ENCODE measurements at places on chromosomes 12 and 14.

DNA sequence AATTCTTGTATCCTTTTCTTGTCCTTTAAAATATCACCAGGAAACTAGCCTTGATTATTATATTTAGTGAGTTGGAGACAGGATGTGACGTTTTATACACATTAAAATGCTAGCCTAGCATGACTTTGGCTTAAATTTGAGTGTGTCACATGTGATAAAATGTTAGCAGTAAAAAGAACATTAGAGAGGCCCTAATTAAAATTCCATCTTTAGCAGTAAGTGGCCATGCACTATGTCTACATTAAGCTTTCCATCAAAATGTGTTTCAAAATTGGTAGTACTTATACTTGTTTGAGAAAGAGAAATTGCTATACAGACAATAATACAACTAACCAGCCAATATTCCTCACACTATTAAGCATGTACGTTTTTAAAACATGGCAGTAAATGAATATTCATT, 29.9 kb upstream of the MGAT4C start:
- no peak for DNase-seq

DNA sequence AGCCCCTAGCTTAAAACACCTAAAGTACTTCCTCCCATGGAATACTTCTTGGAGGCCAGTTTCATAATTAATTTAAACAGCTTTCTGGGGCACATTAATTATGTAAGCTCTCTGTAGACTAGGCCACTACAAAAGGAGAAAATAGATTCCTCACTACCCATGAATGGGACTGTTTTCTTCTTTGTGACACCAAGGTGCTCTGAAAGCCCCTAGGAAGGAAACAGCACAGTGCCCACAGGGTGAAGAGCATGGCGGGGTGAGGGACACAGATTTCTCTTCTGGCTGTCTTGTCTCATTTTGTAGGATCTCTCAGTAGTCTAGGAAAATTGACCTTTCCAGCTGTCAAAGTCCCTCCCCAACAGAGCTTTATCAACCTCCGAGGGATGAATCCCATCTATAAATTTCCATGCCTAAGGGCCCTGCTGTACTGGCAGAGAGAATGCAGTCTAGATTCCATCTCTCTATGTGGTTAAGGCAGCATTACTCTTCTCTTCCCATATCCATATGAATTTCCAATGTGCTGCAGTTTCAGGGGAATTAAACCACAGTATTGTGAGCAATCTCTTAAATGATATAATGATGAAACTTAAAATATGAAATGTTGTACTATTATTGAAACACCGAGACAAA, 183.6 kb upstream of the GRIP1 start:
- DNase-seq, result no peak

DNA sequence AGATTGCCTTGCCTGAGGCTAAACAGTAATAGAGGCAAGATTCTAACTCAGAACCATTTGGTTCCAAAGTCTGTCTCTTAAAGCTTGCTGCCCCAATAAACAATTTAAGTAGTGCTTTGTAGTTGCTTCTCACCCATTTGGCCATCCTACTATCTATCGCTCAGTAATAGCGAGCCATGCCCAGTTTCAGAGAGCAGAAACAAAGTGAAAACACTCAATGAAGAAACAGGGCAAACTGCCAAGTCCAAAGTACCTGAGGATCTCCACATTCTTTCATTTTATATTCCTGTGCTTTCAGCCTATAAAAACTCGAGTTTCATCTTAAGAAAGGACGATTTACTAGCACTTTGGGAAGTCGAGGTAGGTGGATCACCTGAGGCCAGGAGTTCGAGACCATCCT, 103.3 kb upstream of the BBS10 start:
- DNase-seq, result no peak

DNA sequence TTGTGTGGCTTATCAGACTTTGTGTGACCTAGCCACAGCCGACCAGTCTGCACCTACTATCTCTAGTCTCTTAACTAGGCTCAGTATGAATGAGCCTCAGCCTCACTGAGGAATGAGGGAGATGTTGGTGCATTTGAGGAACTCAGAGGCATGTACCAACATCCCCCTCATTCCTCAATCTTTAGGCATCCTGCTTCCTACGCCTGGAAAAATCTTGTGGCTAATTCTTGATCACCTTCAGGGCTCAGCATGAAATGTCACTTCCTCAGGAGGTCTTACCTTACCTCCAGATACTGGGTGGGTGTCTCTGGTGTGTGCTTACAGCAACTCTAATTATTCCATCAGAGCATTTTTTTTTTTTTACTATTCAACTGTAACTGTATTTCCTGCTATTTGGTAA, 148.8 kb upstream of the TMCC3 start:
- DNase-seq, result no peak

DNA sequence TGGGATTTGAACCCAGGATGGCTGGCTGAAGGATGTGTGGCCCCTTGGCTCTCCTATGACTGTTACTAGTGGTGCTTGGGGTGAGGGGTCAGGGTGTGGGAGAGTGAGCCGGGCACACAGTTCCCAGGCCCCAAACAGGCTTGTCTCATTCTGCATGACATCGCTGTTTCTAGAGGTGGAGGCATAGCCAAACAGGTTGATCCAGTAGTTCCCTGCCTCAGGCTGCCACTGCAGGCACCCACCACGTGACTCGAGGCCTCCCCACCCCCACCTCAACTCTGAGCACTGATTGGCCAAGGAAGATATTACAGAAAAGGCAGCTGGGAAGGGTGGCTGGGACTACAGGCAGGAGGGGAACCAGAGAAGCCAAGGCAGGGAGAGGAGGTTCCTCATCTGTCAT, 102.6 kb downstream of the NCOR2 start:
- no peak for DNase-seq

GRCh38 chr12:104495786-104496185, 39.0 kb downstream of the CHST11 start:
- DNase-seq, result no peak

GRCh38 chr12:3195859-3196483, 118.8 kb downstream of the TSPAN9 start:
- DNase-seq, result no peak

DNA sequence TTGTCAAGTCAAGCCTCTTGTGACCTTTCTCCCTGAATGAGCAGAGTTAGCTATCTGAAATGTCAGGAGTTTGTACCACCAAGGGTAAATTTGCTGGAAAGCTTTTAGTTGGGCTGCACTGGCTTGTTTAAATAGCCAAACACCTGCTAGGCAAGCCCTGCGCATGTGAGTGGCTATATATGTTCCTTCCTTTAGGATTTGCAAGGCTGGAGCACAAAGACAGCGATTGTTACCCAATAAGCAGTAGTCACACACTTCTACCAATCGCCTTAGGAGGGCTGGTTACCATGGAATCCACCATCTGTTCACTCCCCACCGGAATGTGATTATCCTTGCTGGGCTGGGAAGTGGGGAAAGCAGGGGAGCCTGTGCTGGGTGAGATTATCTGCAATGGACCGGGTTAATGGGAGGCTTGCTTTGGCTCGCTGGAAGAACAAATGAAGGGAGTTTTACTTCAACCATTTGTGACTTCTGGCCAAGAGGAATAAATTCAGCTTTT, 102.5 kb downstream of the FGD4 start:
- DNase-seq, result no peak

GRCh38 chr14:61965030-61965745, 203.0 kb downstream of the SNAPC1 start:
- no peak for DNase-seq
